Mesendoderm (in vitro differentiated cells): ENCODE measurements at places on chromosomes 4 and X.

DNA sequence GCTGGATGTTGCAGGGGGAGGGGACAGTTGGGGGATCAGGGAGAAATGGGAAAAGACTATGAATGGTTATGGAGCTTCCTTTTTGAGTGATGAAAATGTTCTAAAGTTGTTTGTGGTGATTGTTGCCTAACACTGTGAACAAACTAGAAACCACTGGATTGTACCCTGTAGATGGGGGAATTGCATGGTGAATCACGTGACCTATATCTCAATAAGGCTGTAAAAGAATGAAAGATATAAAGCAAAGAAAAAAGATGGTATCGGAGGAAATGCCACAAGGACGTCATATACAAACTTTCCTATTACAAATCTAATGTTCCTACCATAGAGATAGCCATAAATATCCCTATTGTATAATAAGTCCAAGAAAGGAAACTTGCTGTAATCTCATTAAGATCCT is 20.6 kb upstream of the CT55 start:
- no peaks in the 10 kb centered on the region for H3K36me3 ChIP-seq
- H3K27ac ChIP-seq, result no peak overlapping the region
- H3K4me3 ChIP-seq, result no peak overlapping the region
- no peaks in the 10 kb centered on the region for H3K4me1 ChIP-seq
- no peaks in the 10 kb centered on the region for H3K27me3 ChIP-seq

GRCh38 chrX:136047969-136048368 is 62.7 kb downstream of the SLC9A6 start:
- H3K4me3 ChIP-seq, result no peak overlapping the region
- no peak overlapping the region for H3K27ac ChIP-seq
- H3K27me3 ChIP-seq, result no peaks in the 10 kb centered on the region
- H3K4me1 ChIP-seq, result no peaks in the 10 kb centered on the region
- DNase-seq, result no peak
- H3K36me3 ChIP-seq, result no peaks in the 10 kb centered on the region

- H3K36me3 ChIP-seq, result no peaks in the 10 kb centered on the region
- no peak overlapping the region for H3K4me3 ChIP-seq
- no peaks in the 10 kb centered on the region for H3K4me1 ChIP-seq
- no peak overlapping the region for H3K27ac ChIP-seq
Observed at GRCh38 chr4:154082760-154083535, 294.1 kb upstream of the SFRP2 start.

DNA sequence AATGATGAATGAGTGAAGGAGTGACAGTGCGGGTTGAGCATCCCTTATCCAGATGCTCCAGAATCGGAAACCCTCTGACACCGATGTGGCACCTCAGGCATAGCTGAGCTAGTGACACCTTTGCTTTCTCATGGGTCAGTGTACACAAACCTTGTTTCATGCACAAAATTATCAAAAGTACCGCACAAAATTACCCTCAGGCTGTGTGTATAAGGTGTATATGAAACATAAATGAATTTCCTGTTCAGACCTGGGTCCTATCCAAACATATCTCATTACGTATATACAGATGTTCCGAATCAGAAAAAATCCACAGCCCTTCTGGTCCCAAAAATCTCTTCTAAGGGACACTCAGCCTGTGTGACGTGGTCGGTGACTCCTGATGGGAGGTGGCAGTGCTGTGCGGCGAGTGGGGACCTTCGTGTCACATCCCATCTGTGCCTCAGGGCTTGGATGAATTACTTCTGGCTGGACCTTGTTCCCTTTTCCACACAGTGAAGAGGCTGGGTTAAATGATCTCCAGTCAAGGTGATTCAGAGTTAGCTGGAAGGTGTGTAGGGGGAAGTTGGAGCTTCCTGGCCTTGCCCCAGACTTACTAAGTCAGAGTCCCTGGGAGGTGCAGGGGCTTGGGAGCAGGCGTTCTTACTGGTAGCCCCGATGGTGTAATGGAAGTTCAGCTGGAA is 18.8 kb downstream of the RGS12 start:
- no peak overlapping the region for H3K27ac ChIP-seq
- H3K4me1 ChIP-seq, result no peaks in the 10 kb centered on the region
- H3K27me3 ChIP-seq, result no peaks in the 10 kb centered on the region
- no peak for DNase-seq
- H3K36me3 ChIP-seq, result no peaks in the 10 kb centered on the region

DNA sequence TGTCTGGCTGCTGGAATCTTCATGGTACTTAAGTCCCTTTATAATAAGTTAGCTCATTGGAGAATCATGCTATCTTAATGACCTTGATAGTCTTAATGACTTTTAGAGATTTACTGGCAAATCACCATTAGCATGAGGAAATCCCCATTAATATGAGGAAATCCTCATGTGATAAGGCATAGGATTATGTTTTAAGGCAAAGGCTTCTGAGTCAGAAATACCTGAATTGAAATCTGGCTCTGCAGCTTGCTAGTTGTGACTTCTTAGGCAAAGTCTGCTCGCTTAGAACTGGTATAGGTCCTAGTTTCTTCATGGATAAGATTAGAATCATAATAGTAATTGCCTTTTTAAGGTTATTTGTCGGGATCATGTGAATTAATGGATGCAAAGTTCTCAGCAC is 190.2 kb upstream of the BANK1 start:
- H3K4me3 ChIP-seq, result no peak overlapping the region
- H3K27me3 ChIP-seq, result no peaks in the 10 kb centered on the region
- no peaks in the 10 kb centered on the region for H3K4me1 ChIP-seq
- no peak overlapping the region for H3K27ac ChIP-seq
- DNase-seq, result peak; percentile 14

- H3K27me3 ChIP-seq, result no peaks in the 10 kb centered on the region
- no peaks in the 10 kb centered on the region for H3K4me1 ChIP-seq
- H3K27ac ChIP-seq, result no peak overlapping the region
- DNase-seq, result no peak
- no peak overlapping the region for H3K4me3 ChIP-seq
Observed at GRCh38 chrX:30161043-30161442, 54.3 kb upstream of the MAGEB2 start.

- no peaks in the 10 kb centered on the region for H3K4me1 ChIP-seq
- H3K27me3 ChIP-seq, result no peaks in the 10 kb centered on the region
- no peaks in the 10 kb centered on the region for H3K36me3 ChIP-seq
- no peak for DNase-seq
Observed at GRCh38 chr4:128285085-128285997, 2.3 kb downstream of the PGRMC2 start.

GRCh38 chr4:11634283-11634682 is 205.6 kb upstream of the HS3ST1 start:
- H3K36me3 ChIP-seq, result no peaks in the 10 kb centered on the region
- H3K4me3 ChIP-seq, result no peak overlapping the region
- H3K27ac ChIP-seq, result no peak overlapping the region
- DNase-seq, result no peak
